Naive B cell (primary cell): ENCODE measurements at places on chromosomes 11 and 22. TPM values are rescaled to one million over a fixed set of nuclear protein-coding genes. Genes with fewer than 3 reads are reported as not detected.

LDHAL6A gene
- not detected for polyA plus RNA-seq

TREH gene
- not detected for polyA plus RNA-seq

SEZ6L gene
- polyA plus RNA-seq: not detected

MEN1 gene
- polyA plus RNA-seq: 25.9 TPM

- DNase-seq: no peak
- H3K36me3 ChIP-seq: no peaks in the 10 kb centered on the region
- H3K4me1 ChIP-seq: peaks cover 58% of the 10 kb centered on the region
- H3K4me3 ChIP-seq: no peak overlapping the region
- no peak overlapping the region for H3K27ac ChIP-seq
- H3K27me3 ChIP-seq: peaks cover 6% of the 10 kb centered on the region
These were observed 2.0 kb upstream of the JAML start for GRCh38 chr11:118226781-118227180.

DNA sequence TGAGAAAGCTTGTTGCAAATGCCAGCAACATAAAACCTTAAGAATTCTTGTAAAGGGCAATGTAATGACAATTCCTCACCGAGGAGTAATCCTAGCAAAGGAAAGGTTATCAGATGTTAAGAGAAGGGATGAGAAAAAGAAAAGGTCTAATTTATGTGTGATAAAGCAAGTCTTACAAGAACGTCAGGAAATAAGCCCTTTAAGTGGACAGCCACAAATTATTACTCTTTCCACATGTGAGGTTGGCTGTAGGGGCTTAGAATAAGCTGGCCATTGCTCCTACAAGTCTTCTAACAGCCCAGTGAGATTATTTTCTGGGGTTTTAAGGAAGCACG, 9.3 kb downstream of the LAYN start:
- H3K4me3 ChIP-seq: no peak overlapping the region
- H3K27me3 ChIP-seq: peaks cover 14% of the 10 kb centered on the region
- no peaks in the 10 kb centered on the region for H3K36me3 ChIP-seq
- no peaks in the 10 kb centered on the region for H3K4me1 ChIP-seq

DNA sequence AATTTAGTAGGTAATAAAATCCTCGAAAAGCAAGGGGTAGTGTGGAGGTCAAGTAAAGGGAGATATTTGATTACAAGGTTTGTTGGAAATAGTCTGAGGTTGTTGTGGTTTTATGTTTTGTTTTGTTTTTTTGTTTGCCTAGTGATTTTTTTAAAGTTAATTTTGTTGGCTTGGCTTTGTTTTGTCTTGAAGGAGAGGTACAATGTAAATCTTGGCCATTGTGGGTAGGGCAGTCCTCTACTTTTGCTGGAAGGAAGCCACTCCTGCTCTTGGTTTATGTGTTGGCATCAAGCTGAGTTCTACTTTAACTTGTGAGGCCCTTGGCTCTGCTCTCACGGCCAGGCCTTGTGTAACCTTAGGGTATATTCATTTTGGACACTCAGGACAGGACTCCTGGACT, 3.2 kb downstream of the AMOTL1 start:
- peaks cover 12% of the 10 kb centered on the region for H3K4me1 ChIP-seq
- no peak overlapping the region for H3K4me3 ChIP-seq
- H3K27me3 ChIP-seq: peaks cover 41% of the 10 kb centered on the region
- no peak overlapping the region for H3K27ac ChIP-seq
- DNase-seq: no peak

GRCh38 chr11:86301742-86302091, 323 bp upstream of the HIKESHI start:
- H3K4me1 ChIP-seq: peaks cover 15% of the 10 kb centered on the region
- peak overlapping the region; percentile 97 for H3K4me3 ChIP-seq
- peaks cover 12% of the 10 kb centered on the region for H3K27me3 ChIP-seq
- DNase-seq: no peak
- H3K27ac ChIP-seq: peak overlapping the region; percentile 95
- no peaks in the 10 kb centered on the region for H3K36me3 ChIP-seq
